ENCODE measurements at places on chromosomes 1 and 21. TPM values are rescaled to one million over a fixed set of nuclear protein-coding genes. Genes with fewer than 3 reads are reported as not detected.

- no peak overlapping the region for H3K27ac ChIP-seq
- H3K36me3 ChIP-seq, result no peaks in the 10 kb centered on the region
- no peaks in the 10 kb centered on the region for H3K4me1 ChIP-seq
- no peak overlapping the region for H3K4me3 ChIP-seq
- DNase-seq, result no peak
Observed at GRCh38 chr1:175725684-175726083, 17.7 kb downstream of the TNR start.

Gene LINGO4
- 0.52 TPM for total RNA-seq

- DNase-seq, result no peak
- peak overlapping the region; percentile 99 for H3K27ac ChIP-seq
Observed at GRCh38 chr1:2642131-2642559, 9.3 kb upstream of the MMEL1 start.

DNA sequence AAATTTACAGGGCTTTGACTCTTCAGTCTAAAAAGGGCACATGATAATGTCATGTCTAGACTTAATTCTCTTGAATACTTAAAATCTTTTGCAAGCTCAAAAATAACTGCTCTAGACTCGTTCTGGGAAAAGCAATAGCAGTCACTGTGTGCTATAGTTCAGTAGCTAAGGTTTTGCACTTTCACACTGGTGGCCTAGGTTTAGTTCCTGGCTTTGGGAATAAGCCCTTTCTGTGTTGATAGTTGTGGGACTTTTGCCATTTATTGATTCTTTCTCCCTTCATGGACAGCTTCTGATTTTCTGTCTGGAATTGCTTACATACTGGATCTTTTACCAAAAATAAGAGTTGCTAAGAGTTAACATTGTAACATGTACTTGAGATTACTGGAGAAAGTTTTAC lies 151.2 kb downstream of the TRIM33 start:
- H3K4me3 ChIP-seq, result no peak overlapping the region
- H3K36me3 ChIP-seq, result no peaks in the 10 kb centered on the region
- no peaks in the 10 kb centered on the region for H3K4me1 ChIP-seq
- DNase-seq, result no peak
- H3K27me3 ChIP-seq, result no peaks in the 10 kb centered on the region

DNA sequence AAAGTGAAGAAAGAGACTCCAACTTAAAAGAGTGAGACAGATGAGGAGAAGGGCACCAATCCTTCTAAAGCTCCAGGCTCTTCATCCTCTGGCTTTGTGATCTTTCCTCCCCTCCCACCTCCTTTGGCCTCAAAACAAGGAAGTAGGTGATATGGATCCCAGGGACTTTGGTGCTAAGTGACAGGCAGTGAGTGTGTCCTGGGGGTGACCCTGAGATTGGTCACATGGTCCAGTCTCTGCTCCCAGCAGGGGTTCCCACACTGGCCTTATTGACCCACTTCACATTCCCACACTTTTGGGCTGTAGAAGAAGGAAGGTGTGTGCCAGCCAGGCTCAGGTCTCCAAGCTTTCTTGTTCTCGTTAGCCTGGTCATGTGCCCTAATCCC lies 401.2 kb upstream of the PROX1 start:
- DNase-seq, result no peak
- H3K4me3 ChIP-seq, result no peak overlapping the region
- H3K36me3 ChIP-seq, result no peaks in the 10 kb centered on the region
- H3K27ac ChIP-seq, result no peak overlapping the region
- H3K27me3 ChIP-seq, result no peaks in the 10 kb centered on the region

Gene SUSD4
- 2.9 TPM for total RNA-seq

Gene SERPINC1
- not detected for total RNA-seq

GRCh38 chr21:45126204-45126626 lies 51.8 kb downstream of the ADARB1 start:
- H3K4me1 ChIP-seq, result no peaks in the 10 kb centered on the region
- H3K27ac ChIP-seq, result no peak overlapping the region
- no peak for DNase-seq
- H3K36me3 ChIP-seq, result no peaks in the 10 kb centered on the region

- no peak overlapping the region for H3K4me3 ChIP-seq
- peaks cover 60% of the 10 kb centered on the region for H3K36me3 ChIP-seq
- no peak for DNase-seq
Observed at GRCh38 chr1:186326009-186326408, 49.0 kb downstream of the TPR start.

Gene RIMS3
- total RNA-seq, result 2.0 TPM

DNA sequence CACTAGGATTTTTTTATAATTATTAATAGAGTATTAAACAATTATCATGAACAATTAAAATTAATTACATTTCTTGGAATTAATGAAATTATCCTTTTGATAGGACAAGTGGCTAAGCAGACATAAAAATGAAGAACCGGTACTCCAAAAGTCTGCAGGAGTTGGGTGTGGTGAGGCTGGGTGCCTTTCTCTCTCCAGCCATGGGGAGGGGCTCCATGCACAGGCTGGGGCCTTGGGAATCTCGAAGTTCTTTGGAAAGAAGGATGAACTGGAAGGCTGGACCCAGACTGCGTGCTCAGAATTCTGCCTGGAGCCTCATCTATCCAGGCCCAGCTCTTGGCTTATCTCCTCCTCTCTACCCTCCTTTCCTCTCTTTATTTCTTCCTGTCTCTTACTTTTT lies 94.1 kb downstream of the ACTL8 start:
- H3K27me3 ChIP-seq, result no peaks in the 10 kb centered on the region
- DNase-seq, result no peak
- no peaks in the 10 kb centered on the region for H3K36me3 ChIP-seq
- no peaks in the 10 kb centered on the region for H3K4me1 ChIP-seq

- H3K27ac ChIP-seq, result no peak overlapping the region
- H3K27me3 ChIP-seq, result no peaks in the 10 kb centered on the region
- no peaks in the 10 kb centered on the region for H3K4me1 ChIP-seq
- no peak overlapping the region for H3K4me3 ChIP-seq
Observed at GRCh38 chr1:216757110-216757509, 33.9 kb upstream of the ESRRG start.

- no peak overlapping the region for H3K4me3 ChIP-seq
- no peaks in the 10 kb centered on the region for H3K36me3 ChIP-seq
- H3K4me1 ChIP-seq, result peaks cover 8% of the 10 kb centered on the region
- no peaks in the 10 kb centered on the region for H3K27me3 ChIP-seq
- DNase-seq, result no peak
Observed at GRCh38 chr1:160776178-160776577, 19.8 kb upstream of the LY9 start.

Gene DIO1
- not detected for total RNA-seq

Gene GRHL3
- not detected for total RNA-seq

GRCh38 chr1:228154670-228155571 lies 5.2 kb downstream of the GJC2 start:
- no peaks in the 10 kb centered on the region for H3K4me1 ChIP-seq
- no peak overlapping the region for H3K27ac ChIP-seq
- H3K27me3 ChIP-seq, result no peaks in the 10 kb centered on the region
- no peak overlapping the region for H3K4me3 ChIP-seq
- DNase-seq, result no peak

Gene CR1
- total RNA-seq, result 10.1 TPM

Gene ZMYND12
- total RNA-seq, result 1.3 TPM

DNA sequence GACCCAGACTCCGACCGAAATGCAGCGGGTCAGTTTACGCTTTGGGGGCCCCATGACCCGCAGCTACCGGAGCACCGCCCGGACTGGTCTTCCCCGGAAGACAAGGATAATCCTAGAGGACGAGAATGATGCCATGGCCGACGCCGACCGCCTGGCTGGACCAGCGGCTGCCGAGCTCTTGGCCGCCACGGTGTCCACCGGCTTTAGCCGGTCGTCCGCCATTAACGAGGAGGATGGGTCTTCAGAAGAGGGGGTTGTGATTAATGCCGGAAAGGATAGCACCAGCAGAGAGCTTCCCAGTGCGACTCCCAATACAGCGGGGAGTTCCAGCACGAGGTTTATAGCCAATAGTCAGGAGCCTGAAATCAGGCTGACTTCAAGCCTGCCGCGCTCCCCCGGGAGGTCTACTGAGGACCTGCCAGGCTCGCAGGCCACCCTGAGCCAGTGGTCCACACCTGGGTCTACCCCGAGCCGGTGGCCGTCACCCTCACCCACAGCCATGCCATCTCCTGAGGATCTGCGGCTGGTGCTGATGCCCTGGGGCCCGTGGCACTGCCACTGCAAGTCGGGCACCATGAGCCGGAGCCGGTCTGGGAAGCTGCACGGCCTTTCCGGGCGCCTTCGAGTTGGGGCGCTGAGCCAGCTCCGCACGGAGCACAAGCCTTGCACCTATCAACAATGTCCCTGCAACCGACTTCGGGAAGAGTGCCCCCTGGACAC lies 534 bp downstream of the C1orf56 start:
- H3K4me1 ChIP-seq, result peaks cover 38% of the 10 kb centered on the region
- peak overlapping the region; percentile 74 for H3K27ac ChIP-seq
- DNase-seq, result peak; percentile 65
- peak overlapping the region; percentile 59 for H3K4me3 ChIP-seq

GRCh38 chr1:245495681-245496080 lies 340.9 kb downstream of the KIF26B start:
- no peak overlapping the region for H3K4me3 ChIP-seq
- H3K27me3 ChIP-seq, result no peaks in the 10 kb centered on the region
- no peaks in the 10 kb centered on the region for H3K36me3 ChIP-seq
- no peak for DNase-seq
- H3K27ac ChIP-seq, result no peak overlapping the region
- no peaks in the 10 kb centered on the region for H3K4me1 ChIP-seq

- no peak overlapping the region for H3K4me3 ChIP-seq
- H3K27me3 ChIP-seq, result no peaks in the 10 kb centered on the region
- DNase-seq, result no peak
- H3K27ac ChIP-seq, result no peak overlapping the region
- H3K4me1 ChIP-seq, result no peaks in the 10 kb centered on the region
Observed at GRCh38 chr1:158055854-158056253, 62.4 kb downstream of the KIRREL1 start.

- H3K4me1 ChIP-seq, result peaks cover 24% of the 10 kb centered on the region
- DNase-seq, result no peak
- no peak overlapping the region for H3K4me3 ChIP-seq
- no peak overlapping the region for H3K27ac ChIP-seq
Observed at GRCh38 chr1:89405275-89405929, 41.5 kb downstream of the GBP6 start.
